ENCODE measurements at places on chromosomes 7 and 10.

DNA sequence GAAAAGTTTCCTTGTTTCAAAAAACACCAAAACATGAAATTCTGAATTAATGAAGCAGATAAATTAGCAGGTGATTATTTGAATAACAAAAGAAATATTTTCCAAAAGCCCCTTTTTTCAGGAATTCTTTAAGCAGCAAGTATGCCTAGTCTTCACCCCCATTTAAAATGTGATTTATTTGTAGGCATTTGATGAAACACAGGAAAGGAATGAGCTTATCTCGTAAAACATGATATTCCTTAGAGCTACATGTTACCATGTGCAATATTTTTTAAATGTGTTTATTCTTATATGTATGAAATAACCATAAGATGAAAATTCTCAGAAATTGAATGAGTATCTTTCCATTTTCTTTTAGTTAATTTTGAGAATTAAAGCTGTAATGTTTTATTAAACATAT is 106.1 kb downstream of the CHN2 start:
- no peak for DNase-seq

- DNase-seq = no peak
These were observed 117.5 kb upstream of the AGK start for GRCh38 chr7:141433698-141434097.

GRCh38 chr10:72483471-72483870 is 128.8 kb upstream of the DNAJB12 start:
- peak; percentile 15 for DNase-seq

GRCh38 chr10:110562348-110562747 is 5.1 kb upstream of the SMC3 start:
- DNase-seq = no peak

DNA sequence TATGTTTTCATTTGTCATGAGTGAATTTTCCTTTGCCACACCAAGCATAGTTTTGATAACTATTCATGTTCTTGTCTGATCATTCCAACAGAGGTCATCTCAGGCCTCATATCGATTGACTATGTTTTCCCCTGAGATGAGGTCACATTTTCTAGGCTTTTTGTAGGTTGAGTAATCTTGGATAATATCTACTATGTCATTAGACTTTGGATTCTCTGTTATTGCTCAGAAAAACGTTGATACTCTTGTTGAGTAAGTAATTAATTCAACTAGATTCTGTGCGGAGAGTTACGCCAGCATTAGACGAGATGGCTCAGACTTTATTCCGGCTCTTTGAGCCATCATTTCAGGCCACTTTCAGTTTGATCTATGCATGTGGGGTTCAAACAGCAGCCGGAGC is 57.7 kb downstream of the KLF6 start:
- DNase-seq = no peak

GRCh38 chr7:106484562-106484961 is 176.4 kb downstream of the CCDC71L start:
- no peak for DNase-seq

- peak; percentile 27 for DNase-seq
These were observed 203.6 kb downstream of the VTI1A start for GRCh38 chr10:112650588-112651030.

GRCh38 chr10:9294132-9294663 is 1239.7 kb downstream of the GATA3 start:
- DNase-seq = no peak

DNA sequence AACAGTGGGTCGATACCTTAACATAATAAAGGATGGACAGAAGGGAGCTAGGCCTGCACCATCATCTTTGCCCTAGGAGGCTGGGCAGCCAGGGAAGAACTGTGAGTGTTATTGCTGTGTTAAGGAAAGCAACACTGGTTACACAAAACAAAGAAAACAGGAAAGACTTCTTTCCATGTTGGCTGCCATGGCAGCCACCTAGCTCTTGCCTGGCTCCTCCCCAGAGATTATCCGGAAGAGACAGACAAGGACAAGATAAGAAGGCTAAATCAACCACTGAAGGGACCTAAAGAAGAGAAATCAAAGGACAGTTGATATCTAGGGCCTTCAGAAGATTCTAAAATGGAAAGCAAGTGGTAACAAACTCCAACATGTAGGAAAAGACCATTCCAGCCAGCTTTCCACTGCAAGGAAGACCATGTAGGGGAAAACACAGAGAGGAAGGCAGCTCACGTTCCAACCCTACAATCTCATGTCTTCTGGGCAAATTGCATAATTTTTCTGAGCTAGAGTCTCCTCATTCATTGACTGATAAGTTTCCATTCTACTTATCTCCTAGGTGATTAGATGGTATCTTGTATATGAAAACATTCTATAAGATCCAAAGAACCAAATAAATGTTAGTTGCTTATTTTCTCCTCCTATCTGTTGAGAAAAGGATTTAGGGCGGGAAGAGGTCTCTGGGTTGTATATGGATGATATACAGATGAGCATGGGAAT is 51.2 kb downstream of the SP8 start:
- no peak for DNase-seq

- DNase-seq = peak; percentile 17
These were observed 295.2 kb upstream of the CELF2 start for GRCh38 chr10:10722422-10722821.

- no peak for DNase-seq
These were observed 7.5 kb downstream of the PRKAG2 start for GRCh38 chr7:151869455-151869854.

DNA sequence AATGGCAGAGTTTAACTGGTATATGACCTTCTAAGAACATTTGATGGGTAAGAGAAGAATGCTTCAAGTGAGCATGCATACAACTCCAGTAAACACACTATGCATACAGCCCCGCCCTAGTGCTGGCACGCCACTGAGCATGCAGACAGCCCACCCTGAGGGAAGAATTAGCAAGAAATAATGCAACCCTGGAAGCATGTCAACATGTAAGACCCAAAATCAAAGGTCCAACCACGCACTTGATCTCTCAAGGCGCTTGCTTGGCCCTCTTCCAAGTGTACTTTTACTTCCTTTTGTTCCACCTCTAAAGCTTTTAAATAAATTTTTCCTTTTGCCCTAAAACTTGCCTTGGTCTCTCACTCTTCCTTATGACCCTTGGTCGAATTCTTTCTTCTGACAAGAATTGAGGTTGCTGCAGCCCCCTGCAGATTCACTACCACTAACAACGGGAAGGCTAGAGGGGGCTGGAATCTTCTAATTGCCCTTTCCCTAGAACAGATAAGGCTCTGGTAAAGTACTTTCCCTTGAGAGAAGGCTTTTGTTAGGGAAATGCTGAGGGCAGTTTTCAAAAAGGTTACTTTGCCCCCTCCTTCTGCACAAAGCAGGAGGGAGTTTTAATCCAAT is 3.4 kb downstream of the FAM24B start:
- no peak for DNase-seq

DNA sequence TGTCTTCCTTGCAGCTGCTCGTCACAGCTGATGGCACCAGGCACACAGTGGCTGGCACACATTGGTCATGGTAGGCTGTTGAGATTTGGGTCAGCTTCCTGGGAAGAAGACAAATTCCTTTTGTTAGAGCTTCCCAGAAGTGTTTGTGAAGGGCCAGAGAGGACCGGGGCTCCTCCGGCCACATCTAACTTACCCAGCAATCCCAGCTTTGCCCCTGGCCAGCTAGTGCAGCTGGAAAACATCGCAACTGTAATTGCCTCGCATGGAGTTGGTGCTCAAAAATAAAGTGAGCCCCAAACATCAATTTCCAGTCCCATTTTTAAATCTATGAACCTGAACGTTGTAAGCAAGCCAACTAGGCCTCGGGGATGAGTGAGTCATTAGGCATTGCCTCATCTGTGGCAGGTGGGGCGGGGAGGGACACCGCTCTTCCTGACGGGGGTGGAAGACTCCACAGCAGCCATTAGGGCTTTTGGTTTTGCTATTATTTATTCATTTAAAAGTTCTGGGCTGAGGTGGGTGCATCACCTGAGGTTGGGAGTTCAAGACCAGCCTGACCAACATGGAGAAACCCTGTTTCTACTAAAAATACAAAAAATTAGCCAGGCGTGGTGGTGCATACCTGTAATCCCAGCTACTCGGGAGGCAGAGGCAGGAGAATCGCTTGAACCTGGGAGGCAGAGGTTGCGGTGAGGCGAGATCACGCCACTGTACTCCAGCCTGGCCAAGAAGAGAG is 12.4 kb downstream of the CPA5 start:
- peak; percentile 60 for DNase-seq

- DNase-seq = no peak
These were observed 240.7 kb upstream of the MBL2 start for GRCh38 chr10:53013201-53013810.

DNA sequence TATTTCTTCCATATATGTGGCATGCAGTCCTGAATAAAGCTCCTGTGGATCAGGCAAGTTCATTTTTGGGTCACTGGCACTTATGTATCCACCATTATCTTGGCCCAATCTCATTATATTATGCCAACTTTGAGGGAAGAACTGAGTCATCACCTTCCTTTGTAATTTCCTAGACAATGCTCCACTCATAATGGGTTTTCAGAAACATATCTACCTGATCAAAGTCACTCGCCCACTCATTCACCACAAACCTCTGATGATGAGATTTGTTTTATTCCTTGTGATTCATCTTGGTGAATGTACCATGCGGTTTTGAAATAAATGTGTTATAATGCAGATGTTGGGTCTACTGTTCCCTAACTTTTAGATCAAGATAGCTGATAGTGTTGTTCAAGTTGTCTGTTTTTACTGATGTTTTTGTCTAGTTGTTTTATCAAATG is 525.8 kb downstream of the KIF20B start:
- peak; percentile 15 for DNase-seq

GRCh38 chr7:150324373-150324961 is 1.1 kb upstream of the ACTR3C start:
- DNase-seq = no peak

DNA sequence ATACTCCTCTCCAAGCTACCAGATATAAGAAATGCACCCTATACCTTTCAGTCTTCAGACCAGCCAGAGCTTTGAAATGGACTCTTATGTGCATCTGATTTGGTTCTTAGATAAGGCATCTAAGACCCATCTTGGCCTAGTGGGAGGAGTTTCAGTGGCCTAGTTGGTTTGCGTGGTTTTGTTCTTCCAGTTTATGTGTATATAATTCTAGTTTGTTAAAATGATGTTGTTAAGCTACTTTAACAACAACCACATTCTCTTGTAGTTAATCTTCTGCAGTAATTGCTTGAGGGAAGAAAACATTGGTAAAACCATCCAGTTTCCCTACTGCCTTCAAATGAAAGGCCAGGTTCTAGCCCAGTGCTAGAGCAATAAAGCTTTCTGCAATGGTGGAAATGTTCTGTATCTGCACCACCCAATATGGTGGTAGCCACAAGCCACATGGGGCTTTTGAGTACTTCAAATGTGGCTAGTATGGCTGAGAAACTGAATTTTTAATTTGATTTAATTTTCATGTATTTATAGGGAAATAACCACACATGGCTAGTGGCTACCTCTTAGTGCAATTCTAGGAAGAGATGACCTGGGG is 66.3 kb downstream of the KLHDC10 start:
- no peak for DNase-seq

GRCh38 chr10:118003126-118003525 is 43.6 kb downstream of the RAB11FIP2 start:
- DNase-seq = no peak

DNA sequence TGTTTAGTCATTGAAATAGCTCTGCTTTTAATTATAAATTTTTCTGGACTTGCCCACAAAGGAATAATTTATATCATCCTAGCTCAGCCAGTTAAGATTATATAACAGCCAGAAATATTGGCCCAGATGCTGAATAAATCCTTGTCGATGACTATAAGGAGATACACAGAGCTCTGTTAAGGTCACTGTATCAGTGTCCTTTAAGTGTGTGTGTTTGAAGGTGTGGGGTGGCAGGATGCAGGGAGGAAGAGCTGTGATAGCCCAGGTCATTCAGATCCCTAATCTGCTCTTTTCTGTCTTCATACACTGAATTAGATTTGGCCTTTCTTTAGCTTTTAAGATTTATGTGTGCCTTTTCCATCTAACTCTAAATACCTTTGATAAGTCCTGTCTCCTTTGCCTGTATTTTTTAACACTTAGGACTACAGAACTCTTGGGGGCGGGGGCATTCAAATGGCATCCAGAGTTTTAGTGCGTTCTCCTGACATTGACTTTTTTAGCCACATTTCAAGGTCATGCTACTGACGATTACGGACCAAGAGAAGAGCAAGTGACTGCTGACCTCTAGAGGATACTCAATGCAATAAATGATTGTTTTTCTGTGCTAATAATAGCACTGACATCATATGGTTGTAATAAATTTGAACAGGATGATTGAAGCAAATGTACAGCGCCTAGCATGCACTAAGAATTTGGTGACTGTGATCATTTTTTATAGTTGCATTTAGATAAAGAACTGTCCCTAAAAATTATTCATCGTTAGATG is 172.3 kb downstream of the CACNB2 start:
- peak; percentile 57 for DNase-seq

DNA sequence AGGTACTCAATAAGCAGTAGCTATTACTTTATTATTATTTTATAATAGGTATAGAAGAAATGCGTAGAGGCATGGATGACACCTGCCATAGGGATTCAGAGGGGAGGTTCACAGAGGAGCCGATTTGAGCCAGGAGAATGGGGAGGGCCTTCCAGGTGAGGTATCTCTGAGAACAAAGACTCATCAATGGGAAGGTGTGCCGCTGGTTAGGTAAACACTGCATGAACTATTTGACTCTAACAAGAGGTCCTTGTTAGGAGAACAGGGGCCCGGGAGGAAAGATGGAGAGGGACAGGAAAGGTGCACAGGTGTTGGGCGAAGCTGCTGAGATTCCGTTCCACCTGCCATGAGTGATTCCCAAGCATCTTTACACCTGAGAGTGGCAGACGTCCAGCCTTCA is 41.8 kb upstream of the TMEM273 start:
- no peak for DNase-seq

DNA sequence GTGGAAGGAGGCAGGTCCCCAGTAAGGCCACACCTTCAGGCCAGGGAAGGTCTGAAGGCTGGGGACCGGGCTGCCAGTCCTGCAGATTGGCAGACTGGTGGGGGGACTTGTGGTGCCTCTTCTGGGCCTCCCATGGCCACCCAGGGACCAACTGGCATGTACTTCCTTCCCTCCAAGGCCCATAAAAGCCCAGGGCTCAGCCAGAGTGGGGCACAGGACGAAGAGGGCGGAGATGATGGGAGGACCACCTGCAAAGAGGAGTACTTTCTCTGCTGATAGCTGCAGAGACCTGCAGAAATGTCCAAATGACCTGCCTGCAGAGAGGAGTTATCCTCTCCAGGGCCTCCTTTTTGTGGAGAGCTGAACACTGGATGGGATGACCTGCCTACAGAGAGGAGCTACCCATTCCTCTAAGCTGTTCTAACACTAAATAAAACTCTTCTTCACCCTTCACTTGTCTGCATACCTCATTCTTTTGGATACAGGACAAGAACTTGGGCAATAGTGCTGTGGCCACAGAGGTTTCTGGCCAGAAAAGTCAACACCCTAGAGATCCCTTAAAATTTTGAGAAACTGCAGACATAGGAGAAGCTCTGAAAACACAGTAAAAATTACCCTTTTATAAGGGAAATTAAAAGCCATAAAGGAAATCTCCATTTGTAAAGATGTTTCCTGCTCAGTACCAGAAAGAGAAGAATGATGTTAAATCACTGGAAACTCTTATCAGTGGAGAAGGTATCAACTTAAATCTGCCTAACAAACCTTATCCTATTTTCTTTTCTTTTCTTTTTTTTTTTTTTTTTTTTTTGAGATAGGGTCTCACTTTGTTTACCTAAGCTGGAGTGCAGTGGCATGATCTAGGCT is 20.7 kb upstream of the PRF1 start:
- peak; percentile 12 for DNase-seq

All from fibroblast of skin of scalp (primary cell).